Type B pancreatic cell (in vitro differentiated cells): ENCODE measurements at places on chromosomes 4 and X. TPM values are rescaled to one million over a fixed set of nuclear protein-coding genes. Genes with fewer than 3 reads are reported as not detected.

UGT2B17 gene
- 0.31 TPM in 1 of 2 replicates, not detected in the other for total RNA-seq

CCDC110 gene
- 0.21 and 0.94 TPM in 2 replicates for total RNA-seq

PLP1 gene
- total RNA-seq: 0.64 and 55.3 TPM in 2 replicates

DNA sequence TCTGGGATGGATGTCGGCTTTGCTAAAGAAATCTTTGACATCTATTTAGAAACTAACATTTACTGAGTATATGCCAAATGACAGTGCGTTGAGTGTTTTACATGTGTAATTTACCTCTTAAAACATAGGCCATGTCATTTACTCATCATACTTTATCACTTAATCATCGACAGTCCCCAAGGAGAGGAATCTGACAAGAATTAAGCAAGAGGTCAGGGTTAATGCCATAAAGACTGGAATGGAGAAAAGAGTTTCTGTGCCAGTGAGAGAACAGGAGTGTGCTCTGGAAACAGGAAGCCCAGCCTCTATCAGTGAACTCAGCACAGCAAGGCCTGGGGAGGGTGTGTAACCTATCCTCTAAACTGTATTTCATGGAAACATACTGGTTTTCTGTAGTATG lies 28.0 kb upstream of the AMOT start:
- no peaks in the 10 kb centered on the region for H3K36me3 ChIP-seq
- no peaks in the 10 kb centered on the region for H3K27me3 ChIP-seq
- no peak overlapping the region for H3K4me3 ChIP-seq
- DNase-seq: no peak

DNA sequence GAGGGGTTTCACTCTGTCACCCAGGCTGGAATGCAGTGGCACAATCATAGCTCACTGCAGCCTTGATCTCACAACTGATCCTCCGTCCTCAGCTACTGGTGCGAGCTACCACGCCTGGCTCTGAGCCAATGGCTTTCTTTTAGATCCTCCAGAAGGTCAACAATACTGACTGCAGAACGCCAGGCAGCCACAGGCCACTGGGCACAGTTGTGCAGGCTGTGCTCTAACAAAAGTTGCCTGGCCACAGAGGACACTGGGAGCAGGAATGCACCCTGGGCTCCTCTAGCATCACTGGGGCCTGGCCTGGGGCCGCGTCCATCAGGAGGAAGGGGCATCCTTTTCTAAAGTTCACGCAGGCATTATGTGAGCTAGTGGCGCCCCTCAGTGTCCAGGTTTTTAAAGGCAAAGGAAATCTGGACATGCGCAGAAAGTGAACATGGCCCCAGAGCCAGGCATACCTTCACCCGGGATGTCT lies 14.9 kb upstream of the PORCN start:
- DNase-seq: no peak
- no peak overlapping the region for H3K27ac ChIP-seq
- no peaks in the 10 kb centered on the region for H3K4me1 ChIP-seq
- no peaks in the 10 kb centered on the region for H3K36me3 ChIP-seq
- H3K4me3 ChIP-seq: no peak overlapping the region

GRCh38 chr4:140353786-140354185 lies 19.7 kb upstream of the SCOC start:
- no peak for DNase-seq
- no peaks in the 10 kb centered on the region for H3K36me3 ChIP-seq
- H3K27ac ChIP-seq: no peak overlapping the region
- H3K4me1 ChIP-seq: peaks cover 9% of the 10 kb centered on the region
- H3K27me3 ChIP-seq: peaks cover 8% of the 10 kb centered on the region

- H3K27me3 ChIP-seq: no peaks in the 10 kb centered on the region
- no peak overlapping the region for H3K4me3 ChIP-seq
- H3K27ac ChIP-seq: no peak overlapping the region
- no peaks in the 10 kb centered on the region for H3K36me3 ChIP-seq
Observed at GRCh38 chrX:106894978-106895452, 8.1 kb downstream of the RIPPLY1 start.

GRCh38 chr4:185019456-185020292 lies 1.4 kb downstream of the HELT start:
- DNase-seq: no peak
- no peak overlapping the region for H3K27ac ChIP-seq
- peaks cover 21% of the 10 kb centered on the region for H3K4me1 ChIP-seq
- H3K36me3 ChIP-seq: no peaks in the 10 kb centered on the region
- peaks cover 99% of the 10 kb centered on the region for H3K27me3 ChIP-seq

DNA sequence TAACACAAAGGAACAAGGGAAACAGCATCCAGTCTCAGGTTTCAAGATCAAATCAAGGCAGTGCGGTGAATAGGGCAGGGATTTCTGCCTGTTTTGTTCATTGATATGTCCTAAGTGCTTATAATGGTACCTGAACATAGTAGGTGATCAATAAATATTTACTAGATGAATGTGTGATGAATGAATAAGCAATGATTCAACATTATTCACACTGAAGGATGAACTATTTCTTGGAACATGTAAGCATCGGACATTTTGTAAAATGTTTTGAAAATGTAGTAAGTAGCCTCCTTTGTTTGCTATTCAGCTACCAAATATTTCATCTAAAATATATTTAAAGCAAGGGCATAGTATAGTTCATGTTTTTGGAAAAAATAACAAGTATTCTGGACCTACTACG lies 67.8 kb downstream of the USP38 start:
- H3K27ac ChIP-seq: no peak overlapping the region
- no peak overlapping the region for H3K4me3 ChIP-seq
- H3K4me1 ChIP-seq: no peaks in the 10 kb centered on the region
- no peaks in the 10 kb centered on the region for H3K27me3 ChIP-seq
- no peaks in the 10 kb centered on the region for H3K36me3 ChIP-seq
